NCI-H2171 (cell line): ENCODE measurements at places on chromosomes 3 and 15.
A peak's percentile ranks its signal among the peaks of the same experiment; 100 is the strongest.

DNA sequence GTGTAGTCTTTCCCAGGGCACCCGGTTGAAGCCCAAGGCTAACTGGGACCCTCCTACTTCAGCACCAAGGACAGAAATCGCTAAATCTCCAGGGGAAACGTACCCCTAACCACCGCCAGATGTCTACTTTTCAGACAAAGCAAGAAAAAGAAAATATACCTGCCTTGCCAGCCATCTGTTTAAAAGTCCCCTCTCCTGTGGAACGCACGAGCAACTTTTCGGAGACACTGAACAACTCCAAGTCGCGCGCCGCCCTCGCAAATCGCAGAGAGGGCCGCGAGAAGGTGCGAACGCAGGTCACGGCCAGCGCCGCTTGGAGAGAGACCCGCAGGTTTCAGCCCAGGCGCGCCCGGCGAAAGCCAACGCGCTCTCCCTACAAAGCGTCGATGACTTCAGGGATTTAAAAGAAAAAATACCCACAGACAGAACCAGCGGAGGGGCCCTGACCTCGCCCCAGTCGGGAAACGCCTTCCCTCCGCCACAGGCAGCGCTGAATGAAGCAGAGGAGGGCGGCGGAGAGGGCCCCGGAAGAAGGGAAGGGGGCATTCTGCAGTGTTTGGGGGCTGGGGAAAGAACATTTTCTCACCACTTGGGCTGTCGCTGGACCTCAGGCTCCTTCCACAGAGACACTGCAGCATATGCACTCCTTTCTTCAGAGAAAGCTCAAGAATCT is 213.1 kb downstream of the FGF12 start:
- peak; percentile 45 for DNase-seq

- DNase-seq: no peak
Observed at GRCh38 chr3:61278713-61279112, 27.5 kb upstream of the FHIT start.

DNA sequence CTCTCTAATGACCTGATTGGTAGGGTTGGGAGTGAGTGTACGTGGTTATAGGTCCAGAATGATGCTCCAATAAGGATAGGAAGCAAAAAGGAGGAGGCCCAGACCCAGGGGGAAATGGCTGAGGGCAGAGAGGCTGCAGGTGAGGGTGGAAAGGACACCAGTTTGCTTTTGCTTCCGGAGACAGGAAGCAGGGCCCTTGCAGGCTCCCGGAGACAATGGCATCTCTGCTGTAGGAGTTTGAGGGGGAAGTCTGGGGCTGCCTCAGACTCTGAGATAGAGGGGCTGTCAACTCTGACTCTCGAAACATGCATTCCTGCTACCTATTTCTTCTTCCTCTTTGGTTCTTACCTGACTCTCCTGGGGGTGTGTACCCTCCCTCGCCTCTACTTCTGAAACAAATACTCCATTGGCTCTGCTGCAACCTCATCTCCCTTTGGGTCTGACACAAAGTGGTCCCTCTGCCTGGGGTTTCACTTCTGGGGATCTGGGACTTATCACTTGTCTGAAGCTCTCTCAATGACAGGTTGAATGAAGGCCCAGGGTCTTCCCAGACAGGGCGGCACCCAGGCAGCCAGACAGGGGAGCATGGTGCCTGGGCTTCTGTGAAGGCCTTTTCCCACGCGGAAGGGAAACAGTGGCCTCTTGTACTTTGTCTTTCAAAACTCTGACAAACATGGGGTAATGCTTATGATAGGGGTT is 61.5 kb downstream of the CHRD start:
- DNase-seq: no peak

GRCh38 chr15:49877873-49878521 is 241.0 kb downstream of the ATP8B4 start:
- no peak for DNase-seq

DNA sequence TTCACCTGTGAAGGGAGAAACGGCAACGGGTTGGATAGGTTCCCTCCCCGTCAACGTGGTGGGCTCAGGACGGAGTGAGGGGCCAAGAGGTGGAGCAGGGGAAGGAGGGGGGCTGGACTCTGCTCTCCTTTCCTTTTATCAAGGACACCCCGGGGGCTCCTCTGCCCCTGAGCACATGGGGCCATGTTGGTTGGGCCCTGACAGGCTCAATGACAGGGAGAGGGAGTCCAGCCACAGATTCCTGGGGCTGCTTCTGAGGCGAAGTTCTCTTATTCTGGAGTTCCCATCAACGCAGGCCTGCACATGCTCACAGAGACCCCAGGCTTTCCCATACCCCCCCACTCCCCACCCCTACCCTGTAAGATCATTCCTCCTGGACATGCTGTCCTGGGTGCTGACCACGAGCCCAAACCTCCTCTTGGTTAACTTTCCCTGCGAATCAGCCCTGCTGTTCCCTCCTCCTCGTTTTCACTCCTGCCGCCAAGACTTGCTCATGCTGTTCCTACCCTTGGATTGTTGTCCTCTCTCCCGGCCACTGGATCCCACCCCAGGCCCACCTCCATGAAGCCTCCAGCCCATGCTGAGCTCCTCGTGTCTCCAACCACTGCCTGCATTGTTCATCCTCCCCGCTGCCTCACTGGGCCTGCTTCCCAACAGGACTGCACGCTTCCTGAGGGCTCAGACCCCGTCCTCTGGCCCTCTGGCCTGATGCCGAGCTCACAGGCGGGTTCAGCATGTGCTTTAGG is 61.2 kb downstream of the SENP2 start:
- DNase-seq: no peak

DNA sequence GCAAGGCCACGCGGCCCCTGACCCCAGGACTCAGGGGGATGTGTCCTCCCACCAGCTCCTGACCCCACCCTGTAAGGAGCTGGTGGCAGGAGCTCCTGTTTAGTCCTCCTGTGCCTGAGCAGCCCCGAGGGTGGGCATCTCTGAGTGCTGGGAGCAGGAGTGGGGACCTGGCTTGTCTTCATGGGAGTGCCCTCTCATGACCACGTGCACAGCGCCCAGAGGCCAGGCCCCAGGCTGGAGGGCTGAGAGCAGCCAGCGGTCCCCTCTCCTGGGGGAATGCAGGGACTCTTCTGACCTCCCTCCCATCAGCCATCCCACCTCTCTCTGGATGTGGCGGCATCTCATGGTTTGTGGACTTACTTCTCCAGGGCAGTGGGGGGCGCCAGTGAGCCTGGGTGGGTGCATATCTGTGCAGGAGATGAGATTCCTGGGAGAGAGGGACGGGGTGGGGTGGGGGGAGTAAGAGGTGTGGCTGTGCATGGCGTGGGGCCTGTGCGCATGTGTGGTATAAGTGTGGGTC is 205.6 kb downstream of the TBC1D2B start:
- DNase-seq: no peak

GRCh38 chr3:13111173-13111872 is 38.1 kb upstream of the IQSEC1 start:
- no peak for DNase-seq

- DNase-seq: no peak
Observed at GRCh38 chr3:174755833-174756829, 103.0 kb upstream of the NAALADL2 start.

- no peak for DNase-seq
Observed at GRCh38 chr3:181710345-181711291, 1.1 kb upstream of the SOX2 start.

DNA sequence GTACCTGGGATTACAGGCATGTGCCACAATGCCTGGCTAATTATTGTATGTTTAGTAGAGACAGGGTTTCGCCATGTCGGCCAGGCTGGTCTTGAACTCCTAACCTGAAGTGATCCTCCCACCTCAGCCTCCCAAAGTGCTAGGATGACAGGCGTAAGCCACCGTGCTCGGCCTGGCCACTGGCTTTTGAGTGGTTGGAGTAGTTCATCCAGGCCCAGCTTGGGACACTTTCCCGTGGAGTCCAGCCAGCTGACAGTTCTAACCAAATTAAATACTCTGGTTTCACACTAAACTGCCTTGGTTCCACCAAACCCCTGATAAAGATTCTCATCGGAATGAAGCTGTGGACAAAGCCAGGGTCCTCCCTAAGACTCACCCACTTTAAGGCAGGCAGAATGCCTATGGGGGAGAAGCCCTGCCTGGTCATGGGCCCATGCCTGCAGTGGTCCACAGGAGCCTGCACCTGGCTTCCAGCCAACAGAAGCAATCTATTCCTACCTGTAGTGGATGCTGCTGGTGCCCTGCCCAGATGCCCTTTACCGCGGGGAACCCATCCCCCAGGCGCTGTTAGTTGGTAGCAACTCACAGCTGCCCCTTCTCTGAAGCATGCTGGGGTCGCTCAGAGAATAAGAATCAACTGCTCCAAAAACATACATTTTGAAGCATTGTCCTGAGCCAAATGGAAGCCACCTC is 5.2 kb upstream of the SLC28A1 start:
- no peak for DNase-seq

GRCh38 chr3:182521339-182521738 is 272.0 kb upstream of the ATP11B start:
- DNase-seq: no peak

DNA sequence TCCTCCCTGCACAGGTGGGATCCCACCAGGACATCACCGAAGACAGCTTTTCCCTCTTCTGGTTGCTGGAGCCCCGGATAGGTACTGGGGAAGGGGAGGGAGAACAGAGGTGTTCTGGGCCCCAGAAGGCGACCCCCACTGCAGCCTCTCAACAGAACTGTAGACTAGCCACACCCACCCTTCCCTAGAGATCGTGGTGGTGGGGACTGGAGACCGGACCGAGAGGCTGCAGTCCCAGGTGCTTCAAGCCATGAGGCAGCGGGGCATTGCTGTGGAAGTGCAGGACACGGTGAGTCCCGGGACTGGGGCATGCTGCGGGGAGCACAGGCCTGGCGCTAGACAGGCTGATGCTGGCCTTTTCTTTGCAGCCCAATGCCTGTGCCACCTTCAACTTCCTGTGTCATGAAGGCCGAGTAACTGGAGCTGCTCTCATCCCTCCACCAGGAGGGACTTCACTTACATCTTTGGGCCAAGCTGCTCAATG is 809 bp downstream of the NDUFAF3 start:
- no peak for DNase-seq

DNA sequence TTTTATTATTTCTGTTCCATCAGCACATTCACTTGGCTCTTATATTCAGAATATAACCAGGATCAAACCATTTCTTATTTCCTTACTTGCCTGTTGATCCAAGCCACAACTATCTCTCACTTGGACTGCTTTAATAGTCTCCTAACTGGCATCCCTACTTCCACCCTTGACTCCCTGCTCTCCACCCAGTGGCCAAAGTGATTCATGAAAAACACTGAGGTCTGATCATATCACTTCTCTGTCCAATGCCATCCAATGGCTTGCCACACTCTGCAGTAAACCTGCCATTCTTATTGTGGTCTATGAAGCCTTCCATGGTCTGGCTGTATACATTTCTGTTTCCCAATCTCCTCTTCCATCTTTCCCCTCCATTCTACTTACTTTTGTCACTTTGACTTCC is 576.1 kb downstream of the PDCD6IP start:
- no peak for DNase-seq

DNA sequence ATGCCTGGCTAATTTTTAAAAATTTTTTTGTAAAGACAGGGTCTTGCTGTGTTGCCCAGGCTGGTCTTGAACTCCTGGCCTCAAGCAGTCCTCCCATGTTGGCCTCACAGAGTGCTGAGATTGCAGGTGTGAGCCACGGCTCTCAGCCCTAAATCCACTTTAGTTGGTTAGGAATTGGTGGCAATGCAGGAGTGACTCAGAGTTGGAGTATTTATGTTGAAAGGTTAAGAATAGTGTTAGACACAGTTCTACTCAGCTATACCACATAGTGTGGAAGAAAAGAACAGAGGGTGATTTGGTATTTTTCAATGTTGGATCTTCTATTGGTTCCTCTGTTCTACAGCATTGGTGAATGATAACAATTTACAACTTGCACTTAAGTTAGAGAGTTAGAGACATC is 7.6 kb downstream of the ZNF639 start:
- no peak for DNase-seq

DNA sequence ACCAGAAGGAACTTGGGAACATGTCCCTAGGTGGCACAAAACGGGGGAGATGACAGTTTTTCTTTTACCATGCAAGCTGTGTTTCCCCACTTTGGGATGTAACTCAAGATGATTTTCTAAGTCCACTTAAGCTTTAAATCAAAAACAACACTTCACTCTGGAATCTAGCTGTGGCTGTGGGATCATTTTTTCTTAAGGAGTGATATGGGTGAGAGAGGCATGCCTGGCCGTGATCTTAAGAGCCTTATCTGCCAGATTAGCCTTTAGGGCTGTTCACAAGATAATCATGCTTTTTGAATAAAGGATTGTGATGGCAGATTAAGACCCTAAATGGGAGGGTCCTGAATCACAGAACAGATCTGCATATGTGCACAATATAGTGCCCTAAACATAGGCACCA is 384.8 kb upstream of the SEMA6D start:
- no peak for DNase-seq

GRCh38 chr3:25692341-25692740 is 27.6 kb upstream of the TOP2B start:
- no peak for DNase-seq

DNA sequence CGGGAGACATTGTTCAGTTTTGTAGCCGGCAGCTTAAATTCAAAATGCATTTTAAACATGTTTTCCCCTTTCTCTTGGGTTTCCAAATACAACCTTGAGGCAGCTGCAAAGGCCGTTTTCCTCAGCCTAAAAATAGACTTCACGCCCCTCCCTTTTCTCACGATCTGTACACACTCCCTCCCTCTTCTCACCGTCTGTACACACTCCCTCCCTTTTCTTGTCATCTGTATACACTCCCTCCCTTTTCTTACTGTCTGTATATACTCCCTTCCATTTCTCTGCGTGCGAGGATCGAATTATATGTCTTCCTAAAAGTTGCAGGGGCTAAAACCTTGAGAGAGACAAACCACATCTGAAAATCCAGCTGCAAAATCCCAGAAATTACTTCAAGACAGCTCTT is 8.9 kb downstream of the MUC4 start:
- DNase-seq: peak; percentile 20

DNA sequence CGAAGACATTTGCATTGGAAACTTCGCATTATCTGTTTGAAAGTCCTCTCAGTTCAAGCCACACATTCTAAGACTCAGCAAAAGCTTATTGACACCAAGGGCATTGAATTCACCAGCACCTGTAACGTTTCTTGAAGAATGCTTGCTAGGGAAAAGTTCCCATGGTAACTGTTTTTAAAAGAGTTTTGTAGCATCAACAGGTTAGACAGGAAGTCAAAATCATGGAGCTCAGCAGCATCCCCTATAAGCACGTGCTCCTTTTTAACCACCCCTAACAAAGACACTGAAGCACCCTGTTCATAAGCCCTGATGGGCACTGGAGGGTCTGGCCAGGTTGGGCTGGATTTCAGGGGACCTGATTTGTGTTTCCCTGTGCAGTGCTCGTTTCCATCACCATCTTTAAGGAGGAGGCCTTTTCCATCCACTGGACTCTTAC is 229.7 kb upstream of the BHLHE40 start:
- no peak for DNase-seq
